HCT116 (cell line): ENCODE measurements at places on chromosomes 3 and 15. TPM values are rescaled to one million over a fixed set of nuclear protein-coding genes. Genes with fewer than 3 reads are reported as not detected.

Gene TRPM1
- total RNA-seq: not detected

Gene ATP13A5
- total RNA-seq: not detected

Gene CP
- 0.52 TPM for total RNA-seq

Gene IQSEC1
- total RNA-seq: 28.1 TPM

- no peak for DNase-seq
Measured at GRCh38 chr3:64355401-64355807, 130.1 kb upstream of the PRICKLE2 start.

DNA sequence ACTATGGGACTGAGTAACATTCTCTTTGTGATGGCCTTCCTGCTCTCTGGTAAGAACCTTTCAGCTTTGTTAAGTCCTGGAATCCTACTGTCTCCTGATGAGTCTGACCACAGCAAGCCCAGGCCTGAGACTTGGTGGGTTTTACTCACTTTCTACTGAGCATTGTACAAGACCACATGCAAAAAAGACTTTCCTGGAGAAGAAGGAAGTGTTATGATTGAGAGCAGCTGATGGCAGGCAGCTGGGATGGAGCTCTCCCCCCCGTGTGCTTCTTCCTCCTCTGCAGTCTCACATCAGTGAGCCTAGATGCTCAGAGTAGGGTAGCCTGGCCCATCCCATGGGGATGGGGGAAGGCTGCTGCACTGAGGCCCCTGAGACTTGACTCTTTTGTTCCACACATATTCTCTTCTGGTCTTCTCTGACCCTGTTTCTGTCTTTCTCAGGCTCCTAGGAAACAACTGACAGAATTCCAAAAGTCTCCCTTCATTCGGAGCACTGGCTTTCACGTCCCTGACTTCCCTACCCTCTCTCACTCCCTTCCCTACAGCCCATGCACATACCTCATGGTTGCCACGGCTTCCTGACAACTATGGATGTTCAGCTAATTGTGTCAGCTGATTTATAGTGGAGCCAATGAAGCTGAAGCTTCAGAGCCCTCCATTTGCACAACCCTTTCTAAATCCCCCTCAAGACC lies 36.6 kb downstream of the CD86 start:
- no peak for DNase-seq

- no peak for DNase-seq
Measured at GRCh38 chr3:187550446-187550845, 119.7 kb downstream of the SST start.

- no peak for DNase-seq
Measured at GRCh38 chr3:9779721-9780457, 10.1 kb upstream of the CAMK1 start.

DNA sequence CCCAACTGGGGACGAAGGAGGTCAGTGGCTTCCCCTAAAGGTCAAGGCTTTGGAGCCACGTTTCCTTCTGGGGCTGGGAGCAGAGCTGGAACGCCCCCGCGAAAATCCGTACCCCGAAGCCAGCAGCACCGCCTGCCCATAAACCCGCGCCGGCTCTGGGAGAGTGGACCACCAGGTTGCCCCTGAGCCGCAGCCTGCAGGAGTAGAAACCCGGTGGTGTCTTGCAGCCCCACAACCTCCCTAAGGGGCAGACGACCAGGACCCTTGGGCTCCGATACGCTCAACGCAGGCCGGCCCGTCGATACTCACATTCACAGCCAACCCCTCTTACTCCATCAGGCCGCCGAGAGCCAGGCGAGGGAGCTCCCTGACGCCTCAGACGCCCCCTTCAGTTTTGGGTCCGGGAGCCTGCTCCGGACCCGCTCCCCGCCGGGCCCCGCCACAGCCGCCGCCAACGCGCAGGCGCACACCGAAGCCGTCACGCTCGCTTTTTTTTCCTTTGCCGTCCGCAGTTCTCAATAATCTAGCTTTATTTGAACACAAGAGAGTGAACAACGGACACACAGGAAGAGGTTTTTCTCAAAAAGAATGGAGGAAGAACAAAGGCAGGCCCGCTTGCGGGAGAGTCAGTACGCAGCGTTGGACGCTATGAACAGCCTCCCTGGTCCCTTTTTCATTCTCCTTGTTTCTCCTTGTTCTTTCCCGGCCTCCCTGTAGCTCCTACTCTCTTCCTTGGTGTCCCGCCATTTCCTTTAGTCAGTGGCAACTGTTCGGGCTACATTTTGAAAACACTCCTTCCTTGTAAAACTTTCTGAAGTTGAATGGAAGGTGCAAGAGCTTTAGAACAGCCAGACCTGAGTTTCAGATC lies at the start of gene ZNF106:
TSS of gene ZNF106 (minus strand) at position 471 of the 868 bp plus-strand sequence. CDS start 18,852 bp downstream, outside the sequence.
- peak; percentile 76 for DNase-seq

- no peak for DNase-seq
Measured at GRCh38 chr3:62368705-62369475, 4.5 kb downstream of the FEZF2 start.

- DNase-seq: no peak
Measured at GRCh38 chr3:191473661-191474198, 12.8 kb downstream of the PYDC2 start.
